NCI-H2081 treated with DMSO at 0.1 percent for 48 hours (cell line): ENCODE measurements at places on chromosomes 1 and 21.

GRCh38 chr1:48292706-48293105, 70.2 kb downstream of the SLC5A9 start:
- no peak for DNase-seq

- no peak for DNase-seq
These were observed 11.1 kb downstream of the TNFSF18 start for GRCh38 chr1:173039626-173040025.

DNA sequence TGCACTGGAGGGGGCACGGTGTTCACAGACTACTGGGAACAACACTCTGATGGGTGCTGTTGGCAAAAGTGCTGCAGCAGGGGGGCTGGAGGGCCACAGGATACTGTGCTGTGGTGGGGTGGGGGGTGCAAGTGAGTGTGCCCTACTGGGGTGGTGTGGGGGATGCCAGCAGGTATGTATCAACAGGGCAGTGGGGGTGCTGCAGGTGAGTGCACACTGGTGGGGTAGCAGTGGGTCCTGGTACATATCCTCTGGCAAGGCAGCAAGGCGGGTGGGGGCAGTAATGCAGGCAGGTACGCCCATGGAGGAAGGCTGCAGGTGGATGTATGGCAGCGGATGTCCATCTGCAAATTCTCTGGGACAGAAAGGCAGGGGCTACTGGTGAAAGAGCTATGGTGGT, 48.8 kb upstream of the CD53 start:
- no peak for DNase-seq

DNA sequence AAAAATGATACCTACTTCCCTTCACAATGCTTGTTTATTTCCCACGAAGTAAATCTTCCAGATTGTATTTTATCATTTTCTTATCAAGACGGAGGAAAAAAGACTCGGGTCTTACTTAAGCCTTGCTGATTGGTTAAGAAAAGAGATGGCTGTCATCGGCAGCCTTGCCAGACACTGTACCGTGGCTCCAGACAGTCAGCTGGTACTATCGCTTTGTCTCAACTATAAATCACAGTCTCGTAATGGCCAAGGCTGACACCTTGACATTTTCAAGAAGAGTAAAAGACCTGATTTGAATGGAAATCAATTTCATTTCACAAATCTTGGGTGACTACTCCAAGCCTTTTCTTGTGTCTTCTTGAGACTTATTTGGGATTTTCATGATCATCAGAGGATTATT, 868.0 kb downstream of the USP25 start:
- DNase-seq, result no peak

DNA sequence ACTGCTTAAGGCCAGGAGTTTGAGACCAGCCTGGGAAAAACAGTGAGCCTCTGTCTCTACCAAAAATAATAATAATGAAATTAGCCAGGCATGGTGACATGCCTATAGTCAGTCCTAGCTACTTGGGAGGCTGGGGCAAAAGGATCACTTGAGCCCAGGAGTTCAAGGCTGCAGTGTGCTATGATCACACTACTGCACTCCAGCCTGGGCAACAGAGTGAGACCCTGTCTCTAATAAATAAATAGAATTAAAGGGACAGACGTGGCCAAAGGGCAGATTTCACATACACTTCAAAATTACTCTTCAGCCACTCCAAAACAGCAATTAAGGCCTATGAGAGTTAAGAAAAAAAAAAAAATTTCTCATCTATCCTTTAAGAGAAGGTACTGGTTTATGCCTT, 45.7 kb downstream of the GATAD2B start:
- DNase-seq, result no peak

- DNase-seq, result peak; percentile 68
These were observed at the start of gene FMN2 for GRCh38 chr1:240091614-240092300. Gene FMN2, plus strand, starts transcription at chr1:240091883. Its CDS starts 227 bp downstream, at chr1:240092110.

- DNase-seq, result no peak
These were observed 7.1 kb downstream of the FNDC7 start for GRCh38 chr1:108719656-108720435.

DNA sequence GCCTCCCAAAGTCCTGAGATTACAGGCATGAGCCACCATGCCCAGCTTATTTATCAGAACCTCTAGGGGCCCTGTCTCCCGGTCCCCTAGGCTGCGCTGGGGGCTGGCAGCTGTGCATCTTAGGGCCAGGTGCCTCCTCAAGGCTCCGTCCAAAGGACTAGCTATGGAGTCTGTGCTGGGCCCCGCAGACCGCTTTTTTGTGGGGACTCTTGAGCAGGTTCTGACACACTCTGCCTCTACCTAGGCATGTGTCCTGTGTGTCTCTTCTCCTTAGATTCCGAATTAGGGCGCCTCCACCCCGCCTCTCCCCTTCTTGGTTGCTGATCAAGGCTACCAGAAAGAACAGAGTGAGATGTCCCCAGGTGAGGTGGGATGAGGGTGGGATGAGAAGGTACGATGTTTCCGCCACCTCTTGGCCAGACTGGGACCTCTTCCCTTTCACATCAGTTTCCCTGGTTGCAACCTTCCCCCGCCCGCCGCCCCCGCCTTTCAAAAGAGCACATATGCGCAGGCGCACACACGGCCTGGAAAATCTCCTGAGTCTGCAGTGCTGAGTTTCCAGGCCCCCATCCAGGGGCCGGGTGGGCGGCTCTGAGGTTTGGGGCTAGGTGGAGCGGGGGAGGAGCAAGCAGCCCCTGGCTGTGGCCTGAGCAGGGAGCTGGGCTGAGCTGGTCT, 5.0 kb upstream of the PTPN7 start:
- DNase-seq, result no peak

- DNase-seq, result no peak
These were observed 47.3 kb downstream of the SAMD13 start for GRCh38 chr1:84348759-84349158.

GRCh38 chr1:58576325-58576726, 726 bp downstream of the TACSTD2 start:
- DNase-seq, result no peak

GRCh38 chr1:2980073-2980791, 41.0 kb upstream of the ACTRT2 start:
- no peak for DNase-seq

DNA sequence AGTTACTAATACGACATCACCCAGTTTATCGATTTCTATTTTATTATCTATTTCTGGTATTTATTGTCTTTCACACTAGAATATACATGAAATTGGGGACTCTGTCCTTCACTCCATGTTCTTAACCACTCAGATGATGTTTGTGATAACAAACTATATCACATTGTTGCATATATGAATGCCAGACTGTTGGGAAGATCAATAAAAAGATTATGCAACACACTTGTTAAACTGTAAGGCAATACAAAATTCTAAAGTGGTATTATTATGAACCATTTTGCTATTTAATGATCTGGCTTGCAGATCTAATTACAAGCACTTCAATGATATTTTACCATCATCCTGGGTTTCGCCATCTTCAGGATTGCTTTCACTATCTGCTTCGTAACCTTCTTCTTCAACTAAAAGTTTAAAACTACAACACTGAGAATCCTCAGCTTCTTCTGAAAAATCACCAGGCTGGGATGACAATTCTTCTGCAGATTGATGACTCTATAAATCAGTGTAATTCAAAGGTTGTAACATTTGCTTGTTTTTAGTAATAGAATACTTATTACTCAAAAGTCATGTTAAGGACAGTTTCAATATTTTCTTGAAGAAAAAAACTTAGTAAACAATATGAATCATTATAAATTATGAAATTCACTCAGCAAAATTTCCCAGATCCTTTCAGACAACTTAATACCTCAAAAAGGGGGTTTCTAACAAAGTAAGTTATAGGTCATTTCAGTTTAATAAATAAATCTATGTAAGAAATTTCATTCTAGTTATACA, 63.9 kb downstream of the LYST start:
- no peak for DNase-seq

DNA sequence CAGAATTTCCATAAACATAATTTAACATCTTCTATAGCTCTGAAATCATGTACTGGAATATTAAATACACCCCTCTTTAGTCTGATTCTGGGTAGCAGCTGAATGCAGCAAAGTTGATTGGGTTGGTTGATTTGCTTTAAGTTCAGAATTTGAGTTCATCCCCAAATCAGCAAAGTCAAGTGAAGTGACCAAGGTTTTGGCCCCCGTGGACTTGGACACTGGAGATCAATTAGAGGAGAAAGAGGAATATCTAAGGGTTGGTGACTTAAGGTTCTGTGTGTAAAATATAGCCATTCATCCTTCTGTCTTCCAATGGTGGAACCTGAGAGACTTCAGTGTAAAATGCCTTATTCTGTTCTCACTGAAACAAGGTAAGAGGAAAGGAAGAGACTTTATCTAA, at the start of gene OR2L13:
Gene OR2L13 (plus strand): TSS at position 301 of the 400 bp plus-strand sequence. CDS start 4,192 bp downstream, outside the sequence.
- no peak for DNase-seq

DNA sequence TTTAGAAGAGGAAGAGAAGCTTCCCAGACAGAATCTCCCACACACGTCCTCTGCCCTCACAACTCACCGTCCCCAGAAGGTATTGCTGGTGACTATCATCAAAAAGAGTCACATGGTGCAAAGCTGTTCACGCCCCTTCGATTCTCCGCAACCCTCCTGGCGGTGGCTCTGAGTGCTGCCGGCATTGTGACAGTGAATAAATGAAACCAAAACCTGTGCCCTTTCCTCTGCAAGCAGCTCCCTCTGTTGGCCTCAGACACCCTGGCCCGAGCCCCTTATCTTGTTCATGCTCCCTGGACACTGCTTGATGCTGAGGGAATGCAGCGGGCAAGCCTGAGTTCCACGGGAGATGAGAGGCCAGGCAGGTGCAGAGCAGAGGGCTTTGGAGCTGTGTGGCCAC, 510.3 kb downstream of the NPHP4 start:
- no peak for DNase-seq

DNA sequence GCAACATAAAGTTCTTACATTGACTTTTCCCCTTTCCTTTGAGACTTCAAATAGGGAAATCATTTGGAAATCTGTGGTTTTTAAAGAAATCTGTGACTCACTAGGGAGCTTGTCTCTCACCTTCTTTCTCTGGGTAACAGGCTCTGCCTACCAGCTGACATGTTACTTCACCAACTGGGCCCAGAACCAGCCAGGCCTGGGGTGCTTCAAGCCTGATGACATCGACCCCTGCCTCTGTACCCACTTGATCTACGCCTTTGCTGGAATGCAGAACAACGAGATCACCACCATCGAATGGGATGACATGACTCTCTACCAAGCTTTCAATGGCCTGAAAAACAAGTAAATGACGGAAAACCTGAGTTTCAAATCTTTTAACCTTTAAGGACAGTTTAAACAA, 9.2 kb upstream of the CHIA start:
- DNase-seq, result no peak

- DNase-seq, result no peak
These were observed 15.5 kb downstream of the CSMD2 start for GRCh38 chr1:34149501-34149900.

- no peak for DNase-seq
These were observed 3.8 kb downstream of the RGS13 start for GRCh38 chr1:192639607-192640368.

DNA sequence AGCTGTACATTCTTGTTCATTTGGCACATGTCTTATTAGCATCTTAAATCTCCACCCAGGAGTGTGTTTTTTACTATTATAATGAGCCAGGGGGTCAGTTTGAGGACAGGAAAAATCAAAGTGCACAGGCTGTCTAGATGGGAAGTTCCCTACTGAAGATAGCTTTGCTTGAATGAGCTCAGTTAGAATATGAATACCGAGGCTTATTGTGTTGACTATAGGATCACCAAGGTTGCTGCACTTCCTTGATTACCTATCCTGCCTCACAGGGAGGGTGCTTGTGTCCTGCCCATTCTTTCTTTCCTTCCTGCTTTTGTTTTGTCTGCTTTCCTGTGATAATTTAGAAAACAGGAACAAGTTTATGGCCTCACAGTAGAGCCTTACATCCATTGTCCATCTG, 16.3 kb downstream of the PHGDH start:
- no peak for DNase-seq
